ENCODE measurements at places on chromosomes 1 and 21.

- DNase-seq = no peak
Measured at GRCh38 chr1:225961659-225962439, 20.8 kb upstream of the LEFTY2 start.

GRCh38 chr1:47887475-47888293 is 109.5 kb downstream of the TRABD2B start:
- DNase-seq = no peak

DNA sequence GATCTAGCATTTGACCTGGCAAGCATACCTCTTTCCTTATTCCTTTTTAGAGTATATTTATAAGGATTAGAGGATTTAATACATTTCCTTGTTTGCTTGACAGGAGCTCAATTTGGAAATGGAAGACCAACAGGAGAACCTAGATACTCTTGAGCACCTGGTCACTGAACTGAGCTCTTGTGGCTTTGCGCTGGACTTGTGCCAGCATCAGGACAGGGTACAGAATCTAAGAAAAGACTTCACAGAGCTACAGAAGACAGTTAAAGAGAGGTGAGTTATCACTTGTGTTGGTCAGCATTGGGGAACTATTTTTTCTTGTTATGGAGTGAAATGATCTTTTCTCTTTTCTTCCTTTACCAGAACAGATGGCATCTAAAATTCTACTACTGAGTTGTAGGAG is 123.4 kb upstream of the BMP8A start:
- DNase-seq = no peak

DNA sequence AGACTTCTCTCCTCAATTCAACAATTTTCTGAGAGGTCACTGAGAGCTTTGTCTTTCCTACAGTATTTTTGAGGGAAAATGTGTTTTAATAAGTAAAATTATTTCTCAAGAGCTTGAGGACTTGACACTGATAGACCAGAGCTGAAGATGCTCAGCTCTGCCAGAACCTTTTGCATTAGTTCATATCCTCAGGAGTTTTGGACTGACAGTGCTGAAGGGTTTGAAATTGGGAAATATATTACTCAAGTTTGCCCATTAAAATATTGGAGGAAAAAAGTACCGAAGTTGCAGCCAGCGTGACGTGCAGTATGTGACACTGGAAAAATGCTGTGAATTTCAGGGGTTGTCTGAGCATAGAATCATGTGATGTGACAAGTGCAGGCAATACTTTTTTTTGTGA is 346.6 kb upstream of the DPYD start:
- DNase-seq = no peak

GRCh38 chr1:243421784-243422183 is 165.9 kb downstream of the SDCCAG8 start:
- DNase-seq = peak; percentile 9

Data from stimulated activated CD8-positive, alpha-beta memory T cell treated with anti-CD3 and anti-CD28 coated beads, Interleukin-7, amount 100 ng/mL, for 24 hours (primary cell).